Hindlimb muscle (tissue), 1 donor: ENCODE measurements at places on chromosomes 5 and 9. TPM values are rescaled to one million over a fixed set of nuclear protein-coding genes. Genes with fewer than 3 reads are reported as not detected.

Gene CA9
- polyA plus RNA-seq = 0.50 TPM

Gene HTR1A
- not detected for polyA plus RNA-seq

Gene ANKRD31
- polyA plus RNA-seq = 0.14 TPM

Gene TAL2
- polyA plus RNA-seq = 18.6 TPM

Gene ADAMTSL2
- polyA plus RNA-seq = 4.0 TPM

Gene LRRC8A
- polyA plus RNA-seq = 20.8 TPM

Gene GRM6
- 0.72 TPM for polyA plus RNA-seq

Gene IL9
- polyA plus RNA-seq = not detected

Gene IFNB1
- not detected for polyA plus RNA-seq

Gene HBEGF
- 19.4 TPM for polyA plus RNA-seq

Gene ERAP2
- polyA plus RNA-seq = 8.4 TPM

Gene AGPAT2
- polyA plus RNA-seq = 19.1 TPM

Gene PCDHA6
- polyA plus RNA-seq = not detected

Gene FSTL4
- polyA plus RNA-seq = 5.2 TPM

Gene TMEM215
- 1.4 TPM for polyA plus RNA-seq

Gene FOXD4L5
- polyA plus RNA-seq = 1.1 TPM

Gene ZFP2
- polyA plus RNA-seq = 2.4 TPM

Gene PCDHGA6
- 4.4 TPM for polyA plus RNA-seq

Gene PDLIM4
- polyA plus RNA-seq = 51.7 TPM

Gene SCGB3A1
- 1.8 TPM for polyA plus RNA-seq

Gene SPATA9
- polyA plus RNA-seq = 1.4 TPM

Gene EGFLAM
- 37.6 TPM for polyA plus RNA-seq

Gene TRIM41
- polyA plus RNA-seq = 18.7 TPM

Gene SLC6A3
- not detected for polyA plus RNA-seq

Gene STRBP
- 9.3 TPM for polyA plus RNA-seq

Gene GTF2H2
- 19.5 TPM for polyA plus RNA-seq

Gene FTMT
- polyA plus RNA-seq = not detected

Gene LCN15
- polyA plus RNA-seq = 0.62 TPM

Gene IL3
- polyA plus RNA-seq = not detected

Gene PRRC2B
- 174 TPM for polyA plus RNA-seq

Gene F2RL1
- 0.31 TPM for polyA plus RNA-seq

Gene WHRN
- polyA plus RNA-seq = 2.1 TPM

Gene SPINK4
- 0.52 TPM for polyA plus RNA-seq

Gene SLC38A9
- 13.0 TPM for polyA plus RNA-seq

Gene PCDH12
- polyA plus RNA-seq = 16.9 TPM

Gene TNIP1
- 94.1 TPM for polyA plus RNA-seq

Gene FBP2
- 86.4 TPM for polyA plus RNA-seq

Gene IL13
- polyA plus RNA-seq = not detected

Gene PCDHA9
- polyA plus RNA-seq = not detected

Gene OBP2B
- not detected for polyA plus RNA-seq

Gene HACD4
- 1.4 TPM for polyA plus RNA-seq

Gene EIF4E1B
- 0.12 TPM for polyA plus RNA-seq

Gene PCDHGC5
- polyA plus RNA-seq = 1.1 TPM

Gene KLHL3
- 4.0 TPM for polyA plus RNA-seq

Gene NDUFS4
- polyA plus RNA-seq = 93.3 TPM

Gene OR1J2
- not detected for polyA plus RNA-seq

Gene TEK
- polyA plus RNA-seq = 15.0 TPM

Gene NRG2
- polyA plus RNA-seq = 1.7 TPM

Gene PCDHGA5
- polyA plus RNA-seq = 2.6 TPM

Gene ANKRD18A
- polyA plus RNA-seq = not detected

Gene HK3
- polyA plus RNA-seq = 1.4 TPM

Gene IRX1
- polyA plus RNA-seq = 0.77 TPM

Gene CTXN3
- polyA plus RNA-seq = 1.2 TPM
